Stimulated activated CD4-positive, alpha-beta T cell treated with anti-CD3 and anti-CD28 coated beads, Interleukin-12 subunit alpha, Interleukin-12 subunit beta, amount 100 ng/mL, for 24 hours (primary cell): ENCODE measurements at places on chromosomes 16 and 17.

GRCh38 chr17:57587193-57587969 is 157.7 kb downstream of the CCDC182 start:
- no peak for DNase-seq

DNA sequence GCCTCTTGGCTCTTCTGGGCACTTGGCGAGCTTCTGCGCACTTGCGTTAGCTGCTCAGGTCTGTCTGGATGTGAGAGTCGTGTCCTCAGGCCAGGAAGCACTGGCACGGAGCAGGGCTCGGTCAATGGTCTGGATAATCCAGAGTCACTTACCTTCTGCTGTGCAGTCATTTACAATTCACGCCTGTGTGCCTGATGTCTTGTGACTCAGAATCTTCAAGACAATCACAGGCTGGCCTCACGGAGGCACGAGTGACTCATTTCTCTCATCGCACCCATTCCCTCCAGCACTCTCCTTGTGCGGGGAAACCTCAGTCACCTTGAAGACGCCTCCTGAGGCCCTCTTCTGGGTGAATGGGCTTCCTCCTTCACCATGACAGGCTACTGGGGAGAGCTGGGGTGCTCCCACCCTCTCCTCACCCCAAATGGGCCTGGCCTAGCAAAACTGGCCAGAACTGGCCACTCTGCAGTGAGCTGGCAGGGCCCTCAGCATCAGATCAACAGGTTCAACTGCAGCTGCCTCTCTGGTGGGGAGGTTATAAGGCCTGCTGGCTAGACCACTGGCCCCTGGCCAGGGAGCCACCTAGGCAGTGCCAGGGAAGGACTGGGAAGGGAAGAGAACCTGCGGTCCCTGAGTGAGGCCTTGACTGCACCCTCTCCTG is 1.9 kb upstream of the CAPN15 start:
- peak; percentile 72 for DNase-seq

GRCh38 chr17:60077226-60077625 is 1.5 kb downstream of the HEATR6 start:
- no peak for DNase-seq

- DNase-seq, result no peak
Measured at GRCh38 chr16:56288019-56288418, 96.7 kb downstream of the GNAO1 start.

DNA sequence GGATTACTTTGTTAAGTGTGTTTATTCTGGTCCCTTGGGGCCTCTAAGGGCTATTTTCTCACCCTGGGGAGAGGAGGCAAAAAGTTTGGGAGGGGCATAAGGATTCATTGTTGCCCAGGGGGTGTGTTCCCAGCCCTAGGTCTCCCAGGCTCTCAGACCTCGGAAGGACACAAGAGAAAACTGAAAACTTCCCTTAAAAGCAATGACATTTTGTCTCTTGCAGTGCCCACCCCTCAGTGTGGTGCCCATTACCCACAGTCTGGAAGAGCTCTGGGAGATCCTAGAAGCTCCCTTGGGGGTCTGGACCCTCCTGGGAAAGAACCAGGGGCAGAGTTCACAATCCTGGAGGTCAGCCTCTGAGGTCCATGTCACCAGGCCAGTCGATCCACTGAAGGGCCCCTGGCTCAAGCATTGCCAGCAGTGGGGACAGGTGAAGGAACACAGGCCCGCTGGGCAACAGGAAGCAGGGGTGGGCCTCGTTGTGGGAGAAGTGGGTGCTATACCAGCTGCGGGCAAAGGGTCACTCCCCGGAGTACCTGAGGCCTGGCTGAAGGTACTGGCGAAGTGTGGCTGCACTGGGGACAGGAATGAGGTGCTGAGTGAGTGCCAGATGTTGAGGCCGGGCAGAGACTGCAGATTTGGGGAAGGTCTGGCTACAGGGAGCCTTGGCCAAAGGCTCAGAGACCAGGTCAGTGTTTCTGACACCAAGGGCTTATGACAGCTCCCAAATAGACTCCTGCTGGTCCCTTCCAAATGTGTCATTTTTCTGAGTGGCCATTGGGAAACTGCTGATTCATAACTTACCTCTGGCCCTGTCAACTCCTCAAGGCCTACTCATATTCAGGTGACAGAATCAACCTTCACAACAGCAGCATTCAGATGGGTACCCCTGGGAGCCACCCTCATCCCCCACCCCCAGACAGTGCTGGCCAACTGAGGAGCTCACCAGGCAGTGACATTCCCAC is 4.6 kb upstream of the ZNF747 start:
- no peak for DNase-seq

- peak; percentile 60 for DNase-seq
Measured at GRCh38 chr16:70395345-70395901, 43.5 kb downstream of the ST3GAL2 start.

- no peak for DNase-seq
Measured at GRCh38 chr16:85301231-85301630, 189.0 kb upstream of the CIBAR2 start.

- DNase-seq, result no peak
Measured at GRCh38 chr16:87047221-87048037, 269.8 kb downstream of the C16orf95 start.

- no peak for DNase-seq
Measured at GRCh38 chr17:81418710-81419318, 23.6 kb downstream of the BAHCC1 start.

- DNase-seq, result no peak
Measured at GRCh38 chr16:21727344-21727743, 63.6 kb downstream of the OTOA start.

DNA sequence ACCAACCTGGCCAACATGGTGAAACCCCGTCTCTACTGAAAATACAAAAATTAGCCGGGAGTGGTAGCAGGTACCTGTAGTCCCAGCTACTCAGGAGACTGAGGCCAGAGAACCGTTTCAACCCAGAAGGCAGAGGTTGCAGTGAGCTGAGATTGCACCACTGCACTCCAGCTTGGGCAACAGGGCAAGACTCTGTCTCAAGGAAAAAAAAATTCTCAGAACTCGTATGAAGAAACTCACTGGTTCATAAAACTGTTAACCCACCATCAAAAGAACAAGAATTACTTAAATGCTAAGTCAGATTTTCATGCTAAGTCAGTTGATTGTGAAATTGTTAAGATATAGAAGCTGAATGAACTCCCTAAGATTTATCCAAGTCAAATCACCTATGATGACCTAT is 31.3 kb downstream of the SLC39A11 start:
- DNase-seq, result no peak

GRCh38 chr16:11236461-11237254 is 19.3 kb downstream of the SOCS1 start:
- DNase-seq, result no peak

DNA sequence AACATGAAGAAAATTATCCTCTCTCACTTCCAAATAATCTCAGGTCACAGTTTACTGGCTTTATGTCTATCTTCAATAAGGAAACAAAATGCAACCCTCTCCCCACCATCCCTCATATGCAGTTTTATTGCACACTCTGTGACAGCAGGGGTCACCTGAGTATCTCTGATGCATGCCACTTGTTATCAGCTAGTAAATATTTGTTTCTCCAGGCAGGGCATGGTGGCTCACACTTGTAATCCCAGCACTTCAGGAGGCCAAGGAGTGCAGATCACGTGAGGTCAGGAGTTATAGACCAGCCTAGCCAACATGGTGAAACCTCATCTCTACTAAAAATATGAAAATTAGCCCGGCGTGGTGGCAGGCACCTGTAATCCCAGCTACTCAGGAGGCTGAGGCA is 61.1 kb downstream of the ADAMTS18 start:
- DNase-seq, result no peak

- DNase-seq, result no peak
Measured at GRCh38 chr17:17355426-17355825, 52.3 kb downstream of the NT5M start.

- no peak for DNase-seq
Measured at GRCh38 chr16:55447231-55447630, 31.8 kb upstream of the MMP2 start.

- no peak for DNase-seq
Measured at GRCh38 chr16:28283798-28284577, 8.3 kb upstream of the SBK1 start.

- no peak for DNase-seq
Measured at GRCh38 chr16:24834459-24835335, 11.1 kb upstream of the SLC5A11 start.

DNA sequence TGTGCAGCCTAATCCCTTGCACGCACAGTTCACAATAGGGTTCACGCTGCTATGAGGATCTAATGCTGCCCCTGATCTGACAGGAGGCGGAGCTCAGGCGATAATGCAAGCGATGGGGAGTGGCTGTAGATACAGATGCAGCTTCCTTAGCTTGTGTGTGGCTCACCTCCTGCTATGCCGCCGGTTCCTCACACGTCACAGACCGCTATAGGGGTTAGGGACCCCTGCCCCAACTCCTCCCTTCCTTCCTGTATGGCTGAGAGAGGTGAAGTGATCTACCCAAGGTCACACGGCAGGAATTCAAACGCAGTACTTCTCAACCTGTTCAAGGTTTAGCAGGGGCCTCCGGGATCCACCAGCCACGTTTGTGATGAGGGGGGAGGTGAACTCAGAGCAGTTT is 13.4 kb upstream of the PLLP start:
- no peak for DNase-seq

DNA sequence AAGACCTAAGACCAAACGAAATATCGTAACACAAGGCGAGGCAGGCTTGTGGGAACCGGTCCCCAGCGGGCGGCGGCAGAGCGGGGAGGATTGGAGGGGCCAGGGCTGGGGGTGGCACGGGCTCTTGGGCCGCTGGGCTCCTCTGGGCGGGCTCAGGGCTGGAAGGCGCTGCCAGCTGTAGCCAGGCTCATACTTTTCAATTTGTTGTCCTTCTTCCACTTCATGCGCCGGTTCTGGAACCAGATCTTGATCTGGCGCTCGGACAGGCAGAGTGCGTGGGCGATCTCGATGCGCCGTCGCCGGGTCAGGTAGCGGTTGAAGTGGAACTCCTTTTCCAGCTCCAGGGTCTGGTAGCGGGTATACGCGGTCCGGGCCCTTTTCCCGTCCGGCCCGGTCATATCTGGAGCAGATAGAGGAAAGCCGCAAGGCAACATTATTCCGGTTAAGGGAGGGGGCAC is 1.5 kb downstream of the HOXB5 start:
- DNase-seq, result no peak

DNA sequence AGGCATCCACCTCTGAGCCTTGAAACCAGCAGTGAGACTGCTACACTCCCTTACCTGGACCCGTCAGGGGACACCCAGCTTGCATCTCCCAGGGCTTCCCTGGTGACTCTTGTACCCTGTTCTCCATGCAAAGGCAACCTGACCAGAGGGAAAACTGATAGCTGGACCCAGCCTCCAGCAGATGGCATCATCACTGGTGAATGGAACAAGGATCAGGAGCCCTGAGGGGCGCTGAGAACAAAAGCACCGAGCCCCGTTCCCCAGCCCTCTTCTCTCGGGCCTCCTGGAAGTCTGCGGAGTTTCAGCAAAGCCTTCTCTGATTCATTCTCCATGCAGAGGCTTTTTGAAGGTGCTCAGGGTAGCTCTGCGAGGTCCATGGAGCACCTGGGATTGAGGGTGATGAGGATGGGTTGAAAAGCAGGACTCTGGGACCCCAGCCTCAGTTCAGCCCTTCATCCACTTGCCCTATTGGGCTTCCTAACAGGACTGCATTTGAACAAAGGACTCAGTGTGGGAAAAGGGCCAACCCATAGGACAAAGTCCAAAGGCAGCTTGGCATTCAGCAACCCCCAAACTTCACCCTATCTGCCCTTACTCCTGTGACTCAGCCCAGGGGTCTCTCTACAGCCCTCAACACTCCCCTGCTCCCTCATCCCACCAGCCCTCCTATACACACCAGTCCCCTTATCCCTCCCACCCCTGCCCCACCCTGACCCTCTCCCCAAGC is 45.0 kb upstream of the LHX1 start:
- no peak for DNase-seq

GRCh38 chr16:31453255-31454204 is 5.8 kb upstream of the ARMC5 start:
- no peak for DNase-seq

DNA sequence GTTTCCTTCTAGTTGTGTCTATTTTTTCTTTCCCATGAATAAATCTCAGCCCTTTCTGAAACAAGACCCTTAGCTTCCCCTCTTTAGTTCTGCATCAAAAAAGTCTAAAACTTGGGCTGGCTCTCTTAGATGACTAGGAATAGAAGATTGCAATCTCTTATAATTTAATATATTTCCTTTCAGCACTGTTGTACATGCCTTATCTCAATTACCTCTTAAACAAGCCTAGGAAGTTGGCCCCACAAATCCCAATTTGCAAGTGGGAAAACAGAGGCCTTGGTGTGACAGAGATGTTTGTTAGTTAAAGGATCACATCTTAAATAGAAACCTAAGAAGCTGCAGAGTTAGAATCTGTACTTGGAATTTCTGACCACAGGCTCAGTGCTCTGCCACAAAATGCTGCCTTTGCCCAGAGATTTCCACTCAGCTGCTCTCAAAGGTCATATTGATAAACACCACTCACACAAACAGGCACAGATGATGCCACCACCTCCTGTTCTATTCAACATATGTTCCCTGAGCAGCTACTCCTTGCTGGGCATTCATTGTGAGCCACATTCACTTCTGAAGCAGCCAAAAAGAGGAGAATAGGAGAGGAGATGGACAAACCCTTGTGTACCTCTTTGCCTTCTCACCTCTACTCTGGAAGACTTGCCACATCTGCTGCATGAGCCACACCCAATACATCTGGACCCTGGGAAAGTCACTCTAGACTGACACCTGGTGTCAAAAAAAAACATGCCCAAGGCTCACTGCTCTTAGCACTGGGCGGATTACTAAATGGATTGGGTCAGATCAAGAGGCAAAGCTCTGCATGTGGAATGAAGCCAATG is 5.5 kb downstream of the CCDC182 start:
- no peak for DNase-seq

- DNase-seq, result no peak
Measured at GRCh38 chr16:80480664-80481063, 60.1 kb upstream of the DYNLRB2 start.

GRCh38 chr17:82232322-82232820 is 3.5 kb downstream of the SLC16A3 start:
- no peak for DNase-seq

- DNase-seq, result peak; percentile 87
Measured at GRCh38 chr17:39199820-39200069, 338 bp upstream of the RPL19 start.

DNA sequence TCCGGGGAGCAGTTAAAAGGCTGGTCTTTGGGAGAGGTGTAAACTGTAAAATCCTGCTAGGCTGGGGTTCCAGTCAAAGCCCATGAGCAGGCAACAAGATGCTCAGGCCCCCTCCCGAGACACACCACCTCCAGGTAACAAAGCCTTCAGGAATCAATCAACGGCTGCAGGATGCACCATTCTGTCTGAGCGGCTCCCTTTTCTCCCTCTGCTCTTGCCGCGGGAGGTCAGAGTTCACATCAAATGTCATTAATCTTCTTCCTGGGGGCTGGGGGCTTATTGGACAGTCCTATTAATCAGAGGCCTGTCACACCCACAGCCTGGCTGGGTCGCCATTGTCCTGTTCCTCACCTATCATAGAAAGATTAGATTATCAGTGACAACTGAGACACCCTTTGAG is 11.9 kb upstream of the CCDC182 start:
- DNase-seq, result no peak

GRCh38 chr16:54936201-54936978 is 5.7 kb downstream of the IRX5 start:
- no peak for DNase-seq
